Activated B cell treated with CpG ODN at 0.5 μM for 24 hours (primary cell): ENCODE measurements at places on chromosomes 2 and 18. TPM values are rescaled to one million over a fixed set of nuclear protein-coding genes. Genes with fewer than 3 reads are reported as not detected.
A peak's percentile ranks its signal among the peaks of the same experiment; 100 is the strongest.

GRCh38 chr2:121969166-121969565, 213.7 kb downstream of the TSN start:
- no peaks in the 10 kb centered on the region for H3K36me3 ChIP-seq
- H3K27me3 ChIP-seq, result no peaks in the 10 kb centered on the region
- H3K4me1 ChIP-seq, result no peaks in the 10 kb centered on the region
- H3K4me3 ChIP-seq, result no peak overlapping the region

- no peaks in the 10 kb centered on the region for H3K4me1 ChIP-seq
- no peaks in the 10 kb centered on the region for H3K36me3 ChIP-seq
- H3K27ac ChIP-seq, result no peak overlapping the region
- no peaks in the 10 kb centered on the region for H3K27me3 ChIP-seq
Observed at GRCh38 chr2:66364495-66365333, 70.2 kb upstream of the MEIS1 start.

DNA sequence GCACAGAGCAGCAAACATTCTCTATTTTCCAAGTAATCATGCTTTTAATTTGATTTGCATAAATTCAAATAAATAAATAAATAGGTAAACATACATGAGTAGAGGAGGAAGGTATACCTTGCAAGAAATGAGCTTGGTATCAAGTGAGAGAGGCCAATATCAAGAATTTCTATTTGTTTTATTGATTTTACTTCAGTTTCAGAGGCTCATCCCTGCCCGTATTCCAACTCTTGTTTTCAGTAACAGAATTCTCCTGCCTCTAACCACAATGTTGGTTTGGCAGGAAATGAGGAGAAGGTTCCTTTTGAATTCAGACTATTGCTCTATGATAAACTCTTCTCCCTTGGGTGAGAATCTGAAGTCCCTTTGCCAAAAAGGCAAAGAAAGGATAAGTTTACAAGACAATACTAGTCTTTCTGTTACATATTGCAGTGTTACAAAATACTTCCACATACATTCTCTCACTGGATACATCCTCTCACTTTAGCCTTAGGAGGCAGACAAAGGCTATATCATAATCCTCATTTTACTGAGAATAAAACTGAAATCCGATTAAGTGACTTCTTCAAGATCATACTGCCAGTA, 68.3 kb upstream of the ZNF397 start:
- H3K36me3 ChIP-seq, result no peaks in the 10 kb centered on the region
- H3K4me3 ChIP-seq, result no peak overlapping the region
- DNase-seq, result no peak
- H3K4me1 ChIP-seq, result peaks cover 26% of the 10 kb centered on the region
- no peaks in the 10 kb centered on the region for H3K27me3 ChIP-seq
- no peak overlapping the region for H3K27ac ChIP-seq

DNA sequence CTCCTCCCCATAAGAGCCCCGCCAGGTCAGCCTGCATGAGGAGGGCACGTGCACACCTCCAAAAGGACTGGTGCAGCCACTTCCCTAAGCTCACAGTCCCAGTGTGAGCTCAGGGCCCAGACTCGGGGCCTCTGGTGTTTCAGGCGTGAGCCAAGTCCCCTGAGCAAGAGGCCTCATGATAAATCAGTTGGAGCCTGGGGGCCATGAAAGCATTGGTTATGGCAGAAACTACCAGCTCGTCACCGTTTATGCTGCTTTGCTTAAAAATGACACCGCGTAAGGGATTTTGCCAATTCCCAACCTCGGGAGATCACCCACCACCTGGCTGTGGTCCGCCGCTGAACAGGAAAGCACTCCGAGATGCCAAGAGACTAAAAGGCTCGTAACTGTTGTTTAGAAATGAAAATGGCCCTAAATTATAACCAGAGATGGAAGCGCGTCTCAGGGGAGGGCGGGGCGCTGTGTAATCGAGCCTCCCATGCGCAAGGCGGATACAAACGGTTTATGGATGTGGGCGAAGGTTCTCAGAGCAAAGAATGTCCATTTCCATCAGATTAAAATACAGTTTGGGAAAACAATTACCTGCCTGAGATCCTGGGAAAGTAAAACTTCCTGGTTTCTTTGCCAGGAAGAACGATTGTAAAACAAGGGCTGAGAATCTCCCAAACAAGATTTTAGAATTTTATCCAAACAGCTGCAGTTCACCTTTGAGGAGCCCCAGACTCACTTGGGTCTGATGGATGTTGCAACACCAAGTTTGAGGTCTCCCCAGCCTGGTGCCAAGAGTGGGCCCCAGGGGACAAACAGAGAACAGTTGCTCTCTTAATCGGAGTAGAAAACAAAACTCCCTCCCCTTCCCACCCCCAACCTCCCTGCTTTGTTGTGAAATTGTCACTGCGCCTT, 141.4 kb downstream of the BCL2 start:
- peaks cover 31% of the 10 kb centered on the region for H3K36me3 ChIP-seq
- peaks cover 94% of the 10 kb centered on the region for H3K4me1 ChIP-seq
- no peak for DNase-seq
- H3K27me3 ChIP-seq, result no peaks in the 10 kb centered on the region
- no peak overlapping the region for H3K4me3 ChIP-seq
- peak overlapping the region; percentile 61 for H3K27ac ChIP-seq

GRCh38 chr2:58710795-58711279, 469.7 kb upstream of the FANCL start:
- peaks cover 5% of the 10 kb centered on the region for H3K27me3 ChIP-seq
- no peak overlapping the region for H3K4me3 ChIP-seq
- H3K36me3 ChIP-seq, result no peaks in the 10 kb centered on the region
- H3K4me1 ChIP-seq, result no peaks in the 10 kb centered on the region
- no peak overlapping the region for H3K27ac ChIP-seq

DNA sequence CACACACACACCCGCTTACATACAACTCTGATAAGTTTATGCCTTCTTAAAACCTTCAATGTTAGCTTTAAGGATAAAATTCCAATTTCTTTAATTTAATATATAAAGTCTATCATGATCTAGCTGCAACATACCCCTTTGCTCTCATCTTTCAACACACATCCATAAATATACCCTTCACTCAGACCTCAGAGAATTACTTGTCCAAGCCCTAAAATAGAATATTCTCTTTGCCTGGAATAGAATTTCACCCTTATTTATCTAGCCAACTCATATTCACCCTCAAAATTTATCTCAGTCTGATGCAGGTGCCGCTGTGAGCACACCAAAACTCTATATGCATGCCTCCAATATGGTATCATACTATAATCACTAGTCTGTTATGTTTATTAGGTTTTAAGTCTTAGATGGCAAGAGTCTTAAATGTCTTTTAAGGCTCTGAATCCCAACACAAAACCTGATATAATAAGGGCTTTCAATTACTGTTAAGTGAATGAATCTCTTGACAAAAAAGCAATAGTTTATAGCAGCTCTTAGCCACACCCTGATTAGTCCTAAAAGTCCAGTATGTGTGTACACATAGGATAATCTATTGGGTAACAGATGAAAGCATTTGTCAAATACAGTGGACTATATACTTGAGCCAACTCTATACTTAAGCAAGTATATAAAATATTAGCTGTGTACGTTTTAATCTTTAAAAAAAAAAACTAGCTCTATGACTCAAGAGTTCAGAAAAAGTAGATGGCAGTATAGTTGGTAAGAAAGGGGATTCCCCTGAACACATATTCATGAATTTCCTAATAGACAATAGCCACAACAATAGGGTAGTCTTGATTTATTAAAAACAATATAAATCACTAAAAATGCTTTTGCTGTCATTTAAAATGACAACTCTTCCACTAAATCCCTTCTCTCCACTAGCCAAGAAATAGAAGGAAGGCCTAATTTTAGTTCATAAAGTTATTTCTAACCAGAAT, 144.5 kb downstream of the EXOC6B start:
- H3K4me1 ChIP-seq, result no peaks in the 10 kb centered on the region
- H3K4me3 ChIP-seq, result no peak overlapping the region
- DNase-seq, result no peak
- H3K27ac ChIP-seq, result no peak overlapping the region
- H3K36me3 ChIP-seq, result peaks cover 4% of the 10 kb centered on the region
- H3K27me3 ChIP-seq, result no peaks in the 10 kb centered on the region

- H3K36me3 ChIP-seq, result no peaks in the 10 kb centered on the region
- peaks cover 7% of the 10 kb centered on the region for H3K27me3 ChIP-seq
- no peaks in the 10 kb centered on the region for H3K4me1 ChIP-seq
- H3K27ac ChIP-seq, result no peak overlapping the region
- no peak for DNase-seq
- no peak overlapping the region for H3K4me3 ChIP-seq
Observed at GRCh38 chr2:240791821-240792628, 28.0 kb downstream of the KIF1A start.

DNA sequence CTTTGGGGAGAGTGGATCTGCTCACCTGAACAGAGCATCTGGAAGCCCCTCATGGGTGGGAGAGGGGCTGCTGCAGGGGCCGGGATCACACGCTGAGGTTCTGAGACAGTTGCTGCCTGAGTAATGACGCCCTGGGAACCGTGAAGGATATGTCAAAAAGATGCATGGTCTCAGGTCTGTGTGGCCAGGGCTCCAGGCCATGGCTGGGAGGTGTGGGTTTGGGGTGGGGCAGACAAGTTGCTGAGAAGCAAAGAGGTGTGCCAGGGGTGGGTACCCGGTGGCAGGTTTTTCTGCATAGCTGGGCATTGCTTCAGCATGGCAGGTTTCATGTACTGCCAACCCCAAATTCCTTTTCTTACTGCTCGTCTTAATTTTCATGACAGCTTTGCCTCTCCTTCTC, 133.5 kb downstream of the RPIA start:
- no peaks in the 10 kb centered on the region for H3K27me3 ChIP-seq
- H3K4me1 ChIP-seq, result peaks cover 18% of the 10 kb centered on the region
- DNase-seq, result no peak
- no peak overlapping the region for H3K27ac ChIP-seq
- H3K4me3 ChIP-seq, result no peak overlapping the region

DNA sequence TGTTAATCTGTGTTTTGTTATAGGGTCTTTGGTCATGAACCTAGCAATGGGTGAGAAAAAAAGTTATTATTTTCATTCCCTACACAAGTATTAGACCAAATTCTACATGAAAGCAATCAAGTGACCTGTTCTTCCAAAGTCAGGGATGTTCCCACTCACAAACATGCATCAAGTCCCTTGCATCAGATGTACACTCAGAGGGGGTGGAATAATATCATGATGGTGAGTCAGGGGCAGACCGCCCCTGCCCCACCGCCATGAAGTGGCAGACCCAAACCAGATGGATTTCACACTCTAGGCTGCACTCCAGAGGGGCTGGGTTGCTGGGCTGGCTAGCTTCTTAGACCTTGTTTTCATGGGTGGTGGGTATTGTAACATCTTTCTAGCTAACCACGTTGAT, 91.4 kb downstream of the ACAA2 start:
- no peaks in the 10 kb centered on the region for H3K4me1 ChIP-seq
- no peaks in the 10 kb centered on the region for H3K36me3 ChIP-seq

- peaks cover 59% of the 10 kb centered on the region for H3K4me1 ChIP-seq
- peaks cover 27% of the 10 kb centered on the region for H3K36me3 ChIP-seq
- peak overlapping the region; percentile 95 for H3K27ac ChIP-seq
- no peaks in the 10 kb centered on the region for H3K27me3 ChIP-seq
Observed at GRCh38 chr2:148021886-148022285, 995 bp downstream of the MBD5 start.

- H3K4me3 ChIP-seq, result no peak overlapping the region
- H3K4me1 ChIP-seq, result peaks cover 5% of the 10 kb centered on the region
- H3K27me3 ChIP-seq, result peaks cover 2% of the 10 kb centered on the region
- H3K27ac ChIP-seq, result no peak overlapping the region
- DNase-seq, result no peak
Observed at GRCh38 chr18:8762968-8763367, 57.6 kb downstream of the MTCL1 start.

DNA sequence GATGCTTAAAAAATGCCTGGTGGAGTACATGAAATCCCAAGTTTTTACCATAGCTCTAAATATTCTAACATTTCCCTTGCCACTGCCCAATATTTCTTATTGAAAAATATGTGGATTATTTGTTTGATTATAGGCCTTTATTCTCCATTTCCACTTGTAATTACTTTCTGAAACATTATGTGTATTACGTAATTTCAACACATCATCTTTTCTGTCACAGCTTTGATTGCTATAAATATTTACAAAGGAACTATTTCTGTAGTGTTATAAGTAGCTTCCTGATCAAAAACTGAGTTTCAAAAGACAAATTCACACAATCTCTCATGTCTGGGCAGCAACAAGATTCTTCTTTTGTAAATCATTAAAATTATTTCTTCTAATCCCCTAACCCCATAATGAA, 859.6 kb upstream of the CRIM1 start:
- no peaks in the 10 kb centered on the region for H3K27me3 ChIP-seq
- no peaks in the 10 kb centered on the region for H3K4me1 ChIP-seq
- H3K4me3 ChIP-seq, result no peak overlapping the region
- H3K27ac ChIP-seq, result no peak overlapping the region
- no peak for DNase-seq

DNA sequence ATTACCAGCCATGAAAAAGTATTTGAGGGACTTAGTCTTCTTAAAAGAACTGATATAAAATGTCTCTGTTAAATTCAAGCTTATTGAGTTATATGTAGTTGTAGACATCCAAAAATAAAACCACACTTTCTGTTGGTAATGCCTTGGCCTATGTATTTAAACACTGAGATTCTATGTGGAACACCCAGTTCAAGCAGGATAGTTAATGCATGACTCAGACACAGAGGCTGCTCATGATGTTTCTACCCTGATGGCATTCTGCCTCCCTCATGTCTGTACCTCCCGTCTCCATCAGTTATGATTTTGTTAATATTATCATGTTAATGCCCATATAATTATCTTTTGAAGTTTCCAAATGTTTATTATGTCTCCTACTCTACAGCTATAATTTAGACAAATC, 164.5 kb downstream of the XIRP2 start:
- no peak overlapping the region for H3K4me3 ChIP-seq
- no peak for DNase-seq
- no peaks in the 10 kb centered on the region for H3K27me3 ChIP-seq
- H3K4me1 ChIP-seq, result no peaks in the 10 kb centered on the region

- H3K27ac ChIP-seq, result no peak overlapping the region
- DNase-seq, result no peak
- no peaks in the 10 kb centered on the region for H3K4me1 ChIP-seq
- H3K27me3 ChIP-seq, result peaks cover 6% of the 10 kb centered on the region
- no peaks in the 10 kb centered on the region for H3K36me3 ChIP-seq
Observed at GRCh38 chr2:133447303-133447702, 121.0 kb downstream of the NCKAP5 start.

DNA sequence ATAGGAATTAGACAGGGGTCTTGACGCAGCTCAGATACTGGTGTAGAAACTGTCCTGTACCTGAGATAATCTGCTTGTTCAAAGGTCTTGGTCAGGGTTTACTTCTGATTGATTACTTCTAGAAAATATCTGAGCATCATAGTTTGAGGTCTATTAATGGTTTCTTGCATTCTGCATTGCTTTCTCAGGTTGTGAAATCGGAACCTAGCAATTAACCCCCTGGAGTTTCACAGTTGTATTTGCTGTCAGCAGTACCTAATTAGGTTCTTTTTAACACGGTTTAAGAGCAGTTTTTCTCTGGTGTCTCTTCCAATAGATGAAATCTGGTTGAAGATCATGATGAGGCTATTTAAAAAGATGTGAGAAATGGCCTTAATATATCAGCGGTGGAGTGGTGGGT, 428.6 kb upstream of the SYT4 start:
- H3K4me1 ChIP-seq, result no peaks in the 10 kb centered on the region
- no peaks in the 10 kb centered on the region for H3K27me3 ChIP-seq
- DNase-seq, result no peak
- no peaks in the 10 kb centered on the region for H3K36me3 ChIP-seq

Gene KIF5C
- 1.4 and 2.6 TPM in 2 replicates for total RNA-seq

Gene PLEKHH2
- total RNA-seq, result 0.07 and 0.11 TPM in 2 replicates

Gene RAD51AP2
- total RNA-seq, result not detected in 2 replicates

Gene CHMP1B
- total RNA-seq, result 28.5 and 29.4 TPM in 2 replicates

Gene UGT1A8
- total RNA-seq, result not detected in 2 replicates

Gene REEP1
- total RNA-seq, result not detected in 2 replicates

Gene TSPYL6
- total RNA-seq, result not detected in 2 replicates

Gene UNC50
- total RNA-seq, result 35.3 and 36.3 TPM in 2 replicates
